ENCODE measurements at places on chromosomes 12 and 14. TPM values are rescaled to one million over a fixed set of nuclear protein-coding genes. Genes with fewer than 3 reads are reported as not detected.

GRCh38 chr14:75126679-75127473 lies at the start of gene NEK9:
Gene NEK9 (minus strand): TSS chr14:75127048. CDS start chr14:75126921, 127 bp downstream.
- DNase-seq = peak; percentile 69

- DNase-seq = no peak
Measured at GRCh38 chr14:50839691-50840090, 8.7 kb upstream of the NIN start.

- no peak for DNase-seq
Measured at GRCh38 chr14:100141098-100141497, 18.3 kb downstream of the DEGS2 start.

GRCh38 chr14:105096206-105096875 lies 31.1 kb upstream of the GPR132 start:
- DNase-seq = no peak

DNA sequence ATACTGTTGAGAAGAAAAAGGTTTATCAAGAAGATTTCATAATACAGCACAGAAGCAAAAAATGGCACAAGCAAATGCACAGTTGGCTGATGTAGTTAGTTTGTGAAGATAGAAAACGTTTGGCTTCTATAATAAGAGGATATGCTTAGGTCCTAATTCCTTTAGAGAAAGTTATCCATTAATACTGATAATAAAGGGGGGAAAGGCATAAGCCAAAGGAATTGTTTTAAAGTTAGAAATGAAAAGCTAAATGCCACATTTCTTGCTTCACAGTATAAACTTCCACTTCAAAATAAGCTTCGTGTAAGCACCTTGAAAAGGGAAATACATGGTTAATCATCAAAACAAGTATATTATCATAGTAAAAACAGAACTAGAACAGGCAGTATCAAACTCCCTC lies 12.4 kb downstream of the LMO3 start:
- no peak for DNase-seq

DNA sequence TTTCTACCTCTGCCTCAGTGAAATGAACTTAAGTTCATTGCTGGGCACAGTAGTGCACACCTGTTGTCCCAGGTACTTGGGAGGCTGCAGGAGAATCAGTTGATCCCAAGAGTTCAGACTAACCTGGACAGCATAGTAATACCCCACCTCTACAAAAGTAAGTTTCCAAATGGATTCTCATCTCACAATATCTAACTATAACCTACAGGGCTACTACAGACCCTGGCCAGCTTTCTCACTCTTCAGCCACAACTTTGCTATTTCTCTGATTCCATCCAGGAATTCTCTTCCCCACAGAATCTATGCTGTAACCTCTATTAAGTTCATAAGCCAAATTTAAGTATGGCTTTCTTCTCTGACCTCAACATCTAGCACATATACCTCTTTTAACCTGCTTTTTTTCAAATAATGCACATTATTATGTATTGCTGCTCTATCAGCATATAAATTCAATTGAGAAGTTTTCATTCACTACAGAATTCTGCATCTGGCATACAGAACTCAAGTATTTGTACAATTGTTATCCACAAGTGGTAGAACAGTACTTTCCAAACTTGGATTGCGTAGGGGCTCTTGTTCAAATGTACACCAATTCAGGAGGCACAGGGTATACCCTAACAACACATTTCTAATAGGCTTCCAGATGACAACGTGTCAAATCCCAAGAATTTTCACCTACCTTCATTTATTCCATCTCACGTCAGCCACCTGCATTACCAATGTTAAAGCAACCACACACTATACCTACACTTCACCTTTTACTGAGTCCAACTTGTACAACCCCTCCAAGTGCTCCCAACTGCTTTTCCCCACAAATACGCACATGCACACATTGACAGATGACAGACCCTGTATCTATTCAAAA lies 3.8 kb downstream of the RPS29 start:
- DNase-seq = no peak

DNA sequence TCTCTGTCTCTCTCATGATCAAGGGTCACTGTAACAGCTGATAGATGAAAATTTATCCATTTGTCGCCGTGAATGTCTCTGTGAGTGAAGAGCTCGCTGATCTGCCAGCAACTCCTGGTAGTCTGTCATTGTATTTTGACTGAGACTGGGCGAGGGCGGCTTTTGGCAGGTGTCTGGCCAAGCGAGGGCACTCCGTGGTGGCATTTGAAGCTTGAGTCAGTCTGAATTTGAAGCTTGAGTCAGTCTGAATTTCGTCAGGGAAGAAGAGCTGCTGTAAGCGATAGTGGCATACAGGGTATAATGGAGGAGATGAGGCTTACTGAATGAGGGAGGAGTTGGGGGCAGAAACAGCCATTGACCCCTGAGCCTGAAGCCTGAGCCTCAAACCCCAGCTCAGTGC lies 56.8 kb upstream of the FAM181A start:
- DNase-seq = no peak

The AVPR1A gene
- 6.6 TPM for polyA plus RNA-seq

The NRXN3 gene
- polyA plus RNA-seq = 6.9 TPM

The TAS2R7 gene
- not detected for polyA plus RNA-seq

The ACSS3 gene
- 18.0 TPM for polyA plus RNA-seq

Data from renal cortex interstitium (tissue), 15 donors.